ENCODE measurements at places on chromosomes 2 and 18.
A peak's percentile ranks its signal among the peaks of the same experiment; 100 is the strongest.

GRCh38 chr2:195486987-195487644, 169.9 kb upstream of the SLC39A10 start:
- peak; percentile 32 for DNase-seq

- DNase-seq = no peak
Observed at GRCh38 chr18:11993264-11993916, 12.1 kb downstream of the IMPA2 start.

- no peak for DNase-seq
Observed at GRCh38 chr2:219045937-219046550, 4.7 kb upstream of the CFAP65 start.

DNA sequence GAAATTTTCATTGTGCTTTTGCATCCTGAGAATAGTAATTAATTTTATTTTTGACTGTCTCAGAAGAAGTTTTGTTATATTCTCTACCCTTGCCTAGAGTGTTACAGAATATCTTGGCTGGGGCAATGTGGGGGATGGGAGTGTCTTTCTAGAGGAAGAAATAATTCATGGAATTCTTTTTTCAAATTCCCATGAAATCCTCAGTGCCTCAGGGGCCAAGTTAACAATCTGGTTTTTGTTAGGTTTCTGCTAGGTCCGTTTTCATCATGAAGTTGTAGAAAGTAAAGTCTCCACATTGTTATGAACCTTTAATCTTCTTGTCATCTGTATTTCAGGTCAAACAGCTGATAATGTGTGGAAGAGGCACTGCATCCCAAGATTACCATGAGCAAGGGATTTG, 145.6 kb upstream of the GYPC start:
- no peak for DNase-seq

GRCh38 chr2:224869601-224870233, 153.6 kb upstream of the CCDC195 start:
- no peak for DNase-seq

- no peak for DNase-seq
Observed at GRCh38 chr2:66699793-66700676, 265.1 kb downstream of the MEIS1 start.

DNA sequence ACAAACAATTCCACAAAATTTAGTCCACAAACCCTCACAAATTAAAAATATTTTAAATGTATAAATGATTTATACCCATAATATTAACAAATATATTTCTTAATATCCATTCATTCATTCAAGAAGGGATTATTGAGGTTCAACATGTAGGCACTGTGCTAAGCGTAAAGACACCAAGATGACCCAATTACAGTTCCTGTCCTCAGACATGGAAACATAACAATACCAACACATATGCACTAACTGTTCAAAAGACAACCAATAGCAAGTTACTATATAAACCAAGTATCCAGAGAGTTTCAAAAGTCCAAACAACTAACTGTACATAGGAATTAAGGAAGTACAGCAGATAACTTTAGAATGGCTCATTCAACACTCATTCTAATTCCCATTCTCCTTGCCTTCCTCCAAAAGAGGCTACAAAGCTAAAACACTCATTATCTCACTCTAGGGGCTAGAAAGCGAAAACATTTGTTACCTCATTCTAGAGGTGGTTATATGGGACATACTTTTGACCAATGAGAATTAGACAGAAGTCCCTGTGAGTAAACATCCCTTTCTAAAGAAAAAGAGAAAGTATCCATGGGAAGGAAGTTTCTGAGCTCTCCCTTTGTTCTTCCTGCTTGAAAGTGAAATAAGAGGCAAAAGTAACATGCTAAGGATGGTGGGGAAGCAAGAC, 292.4 kb downstream of the ZEB2 start:
- DNase-seq = no peak

GRCh38 chr2:150188800-150189199, 298.7 kb downstream of the RND3 start:
- no peak for DNase-seq

DNA sequence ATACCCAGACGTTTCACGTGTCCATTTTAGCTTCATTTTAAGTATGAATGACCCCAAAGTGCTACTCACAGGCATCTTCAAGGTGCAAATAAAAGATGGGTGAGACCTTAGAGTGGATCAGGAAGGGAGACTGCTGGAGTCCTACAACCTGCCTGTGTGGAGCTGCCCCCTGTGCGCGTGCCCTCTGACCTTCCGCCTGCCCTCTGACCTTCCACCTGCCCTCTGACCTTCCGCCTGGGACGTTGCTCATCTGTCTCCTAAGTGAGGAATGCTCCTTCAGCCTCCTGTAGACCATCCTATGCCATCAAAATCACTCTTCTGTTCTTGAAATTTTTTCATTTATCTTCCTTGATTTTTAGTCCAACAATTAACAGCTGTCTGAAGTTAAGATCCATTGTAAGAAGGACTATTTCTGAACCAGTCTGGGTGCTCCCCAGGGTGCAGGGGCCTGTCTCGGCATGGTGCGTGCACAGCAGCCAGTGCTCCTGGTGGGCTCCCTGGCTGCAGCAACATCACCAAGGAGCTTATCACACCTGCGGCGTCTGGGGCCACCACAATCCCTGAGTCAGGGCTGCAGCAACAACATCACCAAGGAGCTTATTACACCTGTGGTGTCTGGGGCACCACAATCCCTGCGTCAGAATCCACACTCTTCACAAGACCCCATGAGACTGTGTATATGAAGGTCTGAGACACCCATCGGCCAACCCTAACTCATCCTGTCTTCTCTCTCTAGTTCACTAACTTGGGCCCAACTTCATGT, 86.0 kb downstream of the TPO start:
- no peak for DNase-seq

GRCh38 chr2:24793761-24794435, 673 bp downstream of the CENPO start:
- no peak for DNase-seq

DNA sequence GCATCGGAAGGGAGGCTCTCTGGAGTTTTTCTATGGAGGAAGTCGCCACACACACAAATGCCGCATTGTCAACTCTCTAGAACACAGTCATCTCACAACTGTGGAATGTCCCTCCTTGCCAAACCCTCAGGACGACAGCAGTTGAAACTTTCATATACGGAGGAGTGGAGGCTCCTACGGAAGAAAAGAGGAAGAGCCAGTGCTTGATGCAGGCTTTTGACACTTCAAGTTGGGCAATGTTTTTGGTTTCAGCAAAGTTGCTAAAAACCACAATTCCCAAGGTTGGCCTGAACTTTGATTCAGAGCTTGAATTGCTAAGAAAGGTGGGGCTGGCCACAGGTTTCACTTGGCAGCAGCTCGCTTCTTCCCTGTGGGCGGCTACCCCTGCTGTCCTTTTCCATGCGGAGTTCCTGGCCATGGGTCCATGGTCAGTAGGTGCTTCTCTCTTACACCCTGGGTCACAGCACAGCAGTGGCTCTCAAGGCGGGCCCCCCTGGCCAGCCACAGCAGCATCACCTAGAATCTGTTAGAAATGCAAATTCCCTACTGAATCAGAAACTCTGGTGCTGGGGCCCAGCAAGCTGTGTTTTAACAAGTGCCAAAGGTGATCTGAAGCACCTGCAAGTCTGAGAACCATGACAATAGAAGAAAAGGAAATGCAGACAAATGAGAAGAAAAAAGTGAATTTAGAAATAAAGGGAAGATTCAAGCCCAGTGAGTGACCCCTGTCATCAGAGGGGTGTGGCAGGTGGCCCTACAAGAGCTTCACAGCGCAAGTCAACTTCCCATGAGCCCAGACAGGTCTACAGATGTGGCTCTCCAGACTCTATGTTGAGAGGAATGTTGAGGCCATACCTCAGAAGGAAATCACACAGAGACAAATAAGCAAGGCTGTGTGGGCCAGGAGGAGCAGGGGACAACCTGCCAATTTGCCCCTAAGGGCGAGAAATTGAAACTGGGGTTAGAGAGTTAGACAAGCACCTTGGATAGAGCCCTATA, 856.4 kb downstream of the RNF144A start:
- peak; percentile 44 for DNase-seq

- DNase-seq = no peak
Observed at GRCh38 chr18:40821596-40822243, 1133.3 kb upstream of the PIK3C3 start.

DNA sequence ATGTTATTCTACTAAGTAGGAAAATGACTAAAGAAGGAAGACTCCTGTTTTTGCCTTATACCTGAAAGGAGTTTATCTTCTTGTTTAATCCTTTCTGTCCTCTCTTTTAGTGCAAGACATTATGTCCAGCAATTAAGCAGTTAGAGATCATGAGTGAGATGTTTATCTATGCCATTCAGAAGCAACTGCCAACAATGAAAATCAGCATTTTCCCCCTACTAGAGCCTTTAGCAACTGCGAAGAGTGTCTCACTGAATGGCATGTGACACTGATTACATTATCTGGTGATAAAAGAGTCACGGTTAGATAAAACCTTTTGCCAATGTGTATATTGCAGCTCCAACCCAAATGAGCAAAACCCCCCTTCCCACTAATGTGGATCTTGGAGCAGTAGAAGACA, 357.7 kb upstream of the SYT4 start:
- DNase-seq = no peak

- DNase-seq = no peak
Observed at GRCh38 chr2:233974530-233975071, 57.4 kb downstream of the TRPM8 start.

GRCh38 chr2:138155304-138155703, 191.0 kb downstream of the HNMT start:
- no peak for DNase-seq

- no peak for DNase-seq
Observed at GRCh38 chr18:49639643-49640391, 78.0 kb downstream of the LIPG start.

- DNase-seq = no peak
Observed at GRCh38 chr2:153230977-153231376, 247.6 kb downstream of the RPRM start.

GRCh38 chr2:8239531-8240088, 442.2 kb upstream of the ID2 start:
- peak; percentile 5 for DNase-seq

DNA sequence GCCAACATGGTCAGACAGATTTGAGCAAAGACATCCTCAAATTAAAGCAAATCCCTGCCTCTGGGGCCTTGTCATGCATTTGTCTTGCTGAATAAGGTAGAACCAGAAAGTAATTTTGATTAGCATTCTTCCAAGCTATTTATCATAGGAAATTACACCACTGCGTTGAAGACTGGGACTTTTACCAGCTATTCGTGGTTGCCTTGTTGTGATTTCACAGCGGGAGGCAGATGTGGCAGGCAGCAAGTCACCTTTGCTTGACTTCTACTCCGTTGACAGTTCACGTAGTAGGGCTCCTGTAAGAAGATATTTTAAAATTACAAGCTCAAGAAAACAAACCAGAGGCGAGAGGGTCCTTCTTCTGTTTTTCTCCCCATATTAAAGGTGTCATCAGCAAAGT, 80.6 kb downstream of the EN1 start:
- no peak for DNase-seq

GRCh38 chr2:227462972-227463931, 8.7 kb upstream of the AGFG1 start:
- DNase-seq = no peak

DNA sequence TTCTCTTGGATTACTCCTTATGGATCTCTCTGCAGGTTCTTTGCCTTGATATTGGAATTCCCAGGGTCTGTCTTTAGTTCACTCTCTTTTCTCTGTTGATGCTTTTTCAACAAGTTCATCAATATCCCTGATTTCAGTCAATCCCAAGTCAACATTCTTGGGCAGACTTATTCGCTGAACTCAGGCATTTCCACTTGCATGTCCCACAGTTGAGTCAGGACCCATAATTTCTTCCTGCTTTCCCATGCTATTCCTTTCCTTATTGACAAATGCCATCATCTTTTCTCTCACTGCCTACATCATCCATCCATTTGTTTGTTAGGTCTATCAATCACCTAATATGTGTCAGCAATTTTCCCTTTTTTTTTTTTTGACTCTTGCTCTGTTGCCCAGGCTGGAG, 11.6 kb downstream of the GPD2 start:
- DNase-seq = no peak

DNA sequence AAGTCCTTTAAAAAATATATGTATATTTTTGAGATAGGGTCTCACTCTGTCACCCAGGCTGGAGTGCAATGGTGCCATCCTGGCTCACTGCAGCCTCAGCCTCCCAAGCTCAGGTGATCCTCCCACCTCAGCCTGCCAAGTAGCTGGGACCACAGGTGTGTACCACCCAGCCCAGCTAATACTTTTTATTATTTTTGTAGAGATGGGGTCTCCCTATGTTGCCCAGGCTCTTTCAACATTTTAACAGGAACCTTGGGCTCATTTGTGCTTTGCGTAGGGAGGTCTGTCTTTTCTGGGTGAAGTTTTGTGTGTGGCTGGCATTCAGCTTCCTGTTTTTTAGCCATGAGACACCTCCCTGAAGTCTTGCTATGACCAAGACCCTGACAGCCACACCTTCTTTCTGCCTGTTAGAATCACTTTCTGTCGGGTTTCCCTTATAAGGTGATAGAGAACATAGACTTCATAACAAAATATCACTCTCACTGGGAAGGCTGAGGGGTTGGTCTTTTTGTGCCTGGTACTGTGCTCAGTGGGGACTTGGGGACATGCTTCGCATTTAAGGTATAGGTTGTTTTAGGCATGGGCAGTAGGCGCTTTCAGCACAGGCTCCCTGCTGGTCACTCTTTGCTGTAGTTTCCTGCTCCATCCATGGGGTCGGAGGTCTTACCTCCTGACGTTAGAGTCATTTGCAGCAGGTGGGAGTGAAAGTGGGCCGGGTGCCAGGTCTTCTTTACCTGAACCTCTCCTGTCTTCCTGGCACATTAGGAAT, 3.4 kb downstream of the RAB31 start:
- peak; percentile 14 for DNase-seq

- no peak for DNase-seq
Observed at GRCh38 chr2:216857131-216857550, 2.7 kb downstream of the TNP1 start.

DNA sequence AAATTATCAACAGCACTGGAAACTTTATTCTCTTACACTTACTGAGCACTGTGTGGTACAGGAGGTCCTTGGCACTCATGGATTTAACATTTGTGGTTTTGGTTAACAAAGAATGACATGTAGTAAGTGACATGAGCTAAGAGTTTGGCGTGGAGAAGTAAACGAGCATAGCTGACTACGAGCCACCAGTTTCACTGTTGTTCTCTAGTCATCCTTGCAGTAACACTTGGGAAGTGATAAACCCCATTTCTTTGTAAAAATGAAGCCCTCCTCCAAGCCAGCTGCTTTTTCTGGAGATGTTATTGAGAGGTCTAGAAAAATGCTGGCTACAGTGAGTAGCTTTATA, 32.7 kb downstream of the QPCT start:
- DNase-seq = no peak

DNA sequence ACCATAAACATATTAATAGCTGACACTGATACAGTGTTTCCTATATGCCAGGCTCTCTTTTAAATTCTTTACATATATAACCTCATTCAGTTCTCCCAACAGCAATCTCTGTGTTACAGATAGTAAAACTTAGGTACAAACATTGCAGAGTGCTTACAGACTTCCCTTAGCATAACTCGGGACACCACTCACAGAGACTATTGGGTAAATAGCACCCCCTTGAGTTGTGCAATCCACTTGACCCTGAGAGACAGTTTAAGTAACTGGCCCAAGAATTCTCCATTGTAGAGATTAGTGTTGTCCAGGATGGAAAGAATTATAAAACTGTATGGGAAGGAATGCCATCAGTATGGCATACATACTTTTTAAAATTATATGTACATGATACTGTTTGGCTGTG, 110.1 kb downstream of the POLE4 start:
- DNase-seq = no peak

Measured in CD4-positive, alpha-beta T cell treated with Interleukin-17A for 1 hour (primary cell).